ENCODE measurements at places on chromosomes 3 and 15.
A peak's percentile ranks its signal among the peaks of the same experiment; 100 is the strongest.

DNA sequence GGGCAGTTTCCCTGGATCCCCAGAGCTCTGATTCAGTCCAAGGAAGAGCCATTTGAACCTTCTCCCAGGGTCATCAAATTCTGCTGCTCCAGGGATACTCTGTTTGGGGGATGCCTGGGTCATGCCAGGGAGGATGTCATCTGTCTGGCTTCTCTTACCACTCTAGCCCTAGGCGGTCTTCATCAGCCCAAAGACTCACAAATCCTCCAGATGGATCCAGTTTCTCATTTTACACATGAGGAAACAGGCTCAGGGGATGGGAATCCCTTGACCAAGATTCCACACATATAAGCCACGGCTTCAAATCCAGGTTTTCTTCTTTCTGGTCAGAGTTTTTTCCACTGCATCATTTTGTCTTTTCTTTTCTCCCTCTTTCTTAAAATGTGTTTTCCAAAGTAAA lies 36.7 kb downstream of the SLC28A1 start:
- DNase-seq = no peak

DNA sequence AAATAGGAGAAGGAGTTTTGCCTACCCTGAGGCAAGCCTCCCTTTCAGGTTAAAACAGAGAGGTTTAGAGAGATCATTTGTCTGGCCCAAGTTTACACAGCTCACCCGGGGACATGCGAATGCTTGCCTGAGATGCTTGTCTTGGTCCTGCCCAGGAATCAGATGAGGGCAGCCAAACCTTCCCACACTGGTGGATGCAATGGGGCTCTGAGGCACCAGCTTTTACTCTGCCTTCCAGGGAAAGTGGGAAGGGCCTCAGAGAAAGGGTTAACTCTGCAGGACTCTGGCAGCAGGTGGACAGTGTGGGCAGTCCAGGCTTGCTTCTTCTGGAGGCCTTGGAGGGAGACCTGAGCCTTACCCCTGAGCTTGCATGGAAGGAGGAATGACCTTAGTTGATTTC lies 90.0 kb downstream of the LRRK1 start:
- DNase-seq = no peak

DNA sequence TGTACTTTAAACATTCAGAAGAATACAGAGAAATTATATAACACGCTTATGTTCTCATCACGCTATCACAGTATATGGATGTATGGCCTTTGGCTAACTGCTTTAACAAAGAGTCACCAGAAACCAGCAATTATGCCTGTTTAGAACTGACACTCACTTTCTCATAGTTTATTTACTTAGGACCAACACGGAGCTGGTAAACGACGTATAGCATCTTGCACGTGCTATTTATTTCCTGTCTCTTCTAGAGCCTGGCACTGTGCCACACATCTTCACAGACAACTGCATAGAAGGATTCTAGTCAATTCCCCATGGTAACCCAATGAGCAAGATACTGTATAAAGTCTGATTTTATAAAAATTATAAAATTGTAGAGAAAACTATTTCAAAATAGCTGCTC lies 43.6 kb downstream of the TBC1D2B start:
- no peak for DNase-seq

DNA sequence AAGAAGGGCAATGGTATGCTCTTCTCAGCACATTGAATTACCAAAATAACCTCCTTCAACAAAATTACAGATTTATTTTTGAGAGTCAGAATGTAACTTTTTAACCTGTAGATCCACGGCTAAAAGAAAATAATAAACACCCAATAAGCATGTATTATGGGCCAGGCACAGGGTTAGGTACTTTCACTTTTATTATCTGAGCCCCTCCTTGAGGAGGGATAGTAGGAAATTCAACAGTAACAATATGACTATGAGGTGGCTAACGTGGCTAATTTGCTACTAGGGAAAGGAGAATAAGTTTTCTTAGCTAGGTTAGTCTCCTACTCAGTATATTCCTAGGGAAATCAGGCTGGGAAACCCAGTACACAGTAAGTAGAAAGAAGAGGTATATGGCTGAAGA lies 306.9 kb downstream of the GAP43 start:
- no peak for DNase-seq

- DNase-seq = no peak
These were observed 142.8 kb downstream of the CHL1 start for GRCh38 chr3:339351-339750.

DNA sequence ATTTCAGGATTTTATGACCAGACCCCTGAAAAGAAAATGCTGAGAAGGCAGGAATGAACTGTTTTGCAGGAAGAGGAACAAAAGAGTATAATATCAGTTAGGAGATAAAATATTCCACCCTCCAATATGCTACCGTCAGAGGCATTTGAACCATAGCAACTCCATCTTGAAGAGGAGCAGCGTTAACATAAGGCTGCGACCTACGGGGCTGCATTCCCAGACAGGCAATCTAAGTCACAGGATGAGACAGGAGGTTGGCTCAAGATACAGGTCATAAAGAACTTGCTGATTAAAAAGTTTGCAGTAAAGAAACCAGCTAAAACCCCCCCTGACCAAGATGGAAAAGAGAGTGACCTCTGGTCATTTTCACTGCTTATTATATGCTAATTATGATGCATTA lies 22.9 kb downstream of the CCDC39 start:
- DNase-seq = no peak

GRCh38 chr15:47206358-47206978 lies 510.8 kb upstream of the SEMA6D start:
- DNase-seq = no peak

DNA sequence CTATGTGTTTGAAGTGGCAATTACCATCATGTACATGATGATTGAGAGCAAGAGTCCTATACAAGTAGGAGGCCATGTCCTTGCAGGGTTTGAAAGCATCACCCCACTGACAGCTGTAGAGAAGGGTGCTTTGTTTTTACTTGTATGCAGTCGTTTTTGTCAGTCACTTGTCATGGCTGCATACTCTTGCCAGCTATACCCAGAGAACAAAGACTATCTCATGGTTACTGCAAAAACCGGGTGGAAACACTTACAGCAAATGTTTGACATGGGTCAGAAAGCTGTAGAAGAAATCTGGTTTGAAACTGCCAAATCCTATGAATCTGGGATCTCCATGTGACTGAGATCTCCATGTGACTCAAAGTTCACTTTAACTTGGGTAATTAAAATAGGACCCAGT lies 6.9 kb upstream of the PSMA4 start:
- DNase-seq = no peak

- DNase-seq = no peak
These were observed 532.1 kb upstream of the SEMA6D start for GRCh38 chr15:47184908-47185801.

DNA sequence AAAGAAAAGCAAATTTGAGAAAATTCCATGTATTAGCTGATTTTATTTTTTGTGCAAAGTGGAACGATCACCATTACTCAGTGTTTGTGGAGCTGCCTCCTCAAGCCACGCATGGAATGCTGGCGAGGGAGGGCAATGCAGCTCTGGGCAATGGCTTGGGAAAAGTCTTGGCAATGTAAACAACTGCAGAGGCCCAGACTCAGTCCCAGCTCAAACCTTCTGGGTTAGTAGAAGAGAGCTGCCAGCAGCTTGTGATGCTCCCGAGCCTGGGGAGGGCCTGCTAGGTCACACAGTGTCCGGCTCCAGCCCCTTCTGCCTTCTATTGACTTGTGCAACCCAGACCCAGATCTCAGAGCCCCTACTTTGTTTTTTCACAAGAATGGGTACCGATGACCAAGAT lies 4.3 kb downstream of the EPHB1 start:
- DNase-seq = no peak

DNA sequence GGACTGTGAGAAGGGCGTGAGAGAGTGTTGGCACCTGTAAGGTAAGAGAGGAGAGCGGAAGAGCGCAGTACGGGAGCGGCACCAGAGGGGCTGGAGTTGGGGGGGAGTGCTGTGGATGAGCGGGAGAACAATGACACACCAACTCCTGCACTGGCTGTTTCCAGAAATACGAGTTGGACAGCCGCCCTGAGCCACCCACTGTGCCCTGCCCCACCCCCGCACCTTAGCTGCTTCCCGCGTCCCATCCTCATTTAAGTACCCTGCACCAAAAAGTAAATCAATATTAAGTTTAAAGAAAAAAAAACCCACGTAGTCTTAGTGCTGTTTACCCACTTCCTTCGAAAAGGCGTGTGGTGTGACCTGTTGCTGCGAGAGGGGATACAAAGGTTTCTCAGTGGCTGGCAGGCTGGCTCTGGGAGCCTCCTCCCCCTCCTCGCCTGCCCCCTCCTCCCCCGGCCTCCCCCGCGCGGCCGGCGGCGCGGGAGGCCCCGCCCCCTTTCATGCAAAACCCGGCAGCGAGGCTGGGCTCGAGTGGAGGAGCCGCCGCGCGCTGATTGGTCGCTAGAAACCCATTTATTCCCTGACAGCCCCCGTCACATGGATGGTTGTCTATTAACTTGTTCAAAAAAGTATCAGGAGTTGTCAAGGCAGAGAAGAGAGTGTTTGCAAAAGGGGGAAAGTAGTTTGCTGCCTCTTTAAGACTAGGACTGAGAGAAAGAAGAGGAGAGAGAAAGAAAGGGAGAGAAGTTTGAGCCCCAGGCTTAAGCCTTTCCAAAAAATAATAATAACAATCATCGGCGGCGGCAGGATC lies at the start of gene SOX2:
TSS of gene SOX2 (plus strand) at position 601 of the 811 bp plus-strand sequence. CDS start 436 bp downstream, outside the sequence.
- peak; percentile 93 for DNase-seq

- DNase-seq = peak; percentile 73
These were observed 20.1 kb upstream of the GOLGA6L2 start for GRCh38 chr15:23467110-23467600.

- no peak for DNase-seq
These were observed 135.7 kb downstream of the SLC9A9 start for GRCh38 chr3:143712522-143712921.

DNA sequence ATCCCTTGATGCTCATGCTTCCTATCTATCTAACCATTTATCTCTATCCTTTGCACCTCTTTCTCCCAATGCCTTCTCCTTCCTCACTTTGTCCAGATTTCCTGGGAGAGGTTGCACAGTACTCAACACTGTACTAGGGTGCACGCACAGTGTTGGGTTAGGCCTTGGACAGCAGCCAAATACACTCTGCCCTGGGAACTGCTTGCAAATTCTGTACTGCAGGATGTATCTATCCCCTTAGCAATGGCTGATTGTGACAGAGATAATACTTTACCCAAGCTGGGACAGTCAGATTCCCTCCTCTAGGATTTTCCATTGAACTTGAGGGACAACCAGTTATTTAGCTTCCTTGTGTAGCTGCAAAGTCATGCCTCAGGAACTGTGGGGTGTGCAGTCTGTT lies 113.3 kb downstream of the IL20RB start:
- DNase-seq = no peak

DNA sequence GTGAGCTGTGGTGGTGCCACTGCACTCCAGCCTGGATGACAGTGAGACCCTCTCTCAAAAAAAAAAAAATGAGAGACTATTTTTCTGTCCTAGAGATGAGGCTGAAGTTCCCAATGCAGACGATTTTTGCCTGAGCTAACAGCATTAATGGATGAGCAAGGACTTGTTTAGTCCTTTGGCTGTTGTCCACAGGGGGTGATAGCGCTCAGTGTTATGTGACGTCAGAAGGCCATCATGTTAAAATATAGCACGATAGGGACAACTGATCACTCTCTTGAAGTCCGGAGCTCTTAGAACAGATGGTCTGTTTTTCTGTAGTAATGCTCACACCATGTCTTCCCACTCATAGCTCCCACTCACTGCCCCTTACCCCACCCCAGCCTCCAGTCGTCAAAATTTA lies 6.8 kb downstream of the TRNT1 start:
- DNase-seq = no peak

DNA sequence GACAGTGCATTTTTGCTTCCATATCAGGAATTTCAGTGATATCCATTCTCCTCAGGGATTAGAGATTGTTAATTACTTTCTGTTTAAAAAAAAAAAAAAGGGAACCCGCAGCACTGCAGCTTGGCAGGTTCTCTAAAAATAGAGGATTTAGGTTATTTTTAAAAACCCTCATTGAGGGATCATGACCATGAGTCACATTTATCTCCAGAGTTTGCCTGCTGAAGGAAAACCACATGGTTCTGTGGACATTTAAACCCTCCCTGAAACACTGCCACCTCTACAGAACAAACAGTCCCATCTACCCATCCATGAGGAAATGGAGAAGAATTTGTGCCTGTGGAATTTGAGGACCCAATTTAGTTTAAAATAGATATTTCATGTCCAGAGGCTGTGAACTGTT lies 66.2 kb upstream of the UBE2E1 start:
- DNase-seq = peak; percentile 42

- DNase-seq = peak; percentile 6
These were observed 32.9 kb downstream of the SEMA6D start for GRCh38 chr15:47750030-47750739.

- no peak for DNase-seq
These were observed 771.1 kb downstream of the NR2F2 start for GRCh38 chr15:97101572-97101971.

GRCh38 chr3:120263792-120264191 lies 21.2 kb downstream of the GPR156 start:
- no peak for DNase-seq

DNA sequence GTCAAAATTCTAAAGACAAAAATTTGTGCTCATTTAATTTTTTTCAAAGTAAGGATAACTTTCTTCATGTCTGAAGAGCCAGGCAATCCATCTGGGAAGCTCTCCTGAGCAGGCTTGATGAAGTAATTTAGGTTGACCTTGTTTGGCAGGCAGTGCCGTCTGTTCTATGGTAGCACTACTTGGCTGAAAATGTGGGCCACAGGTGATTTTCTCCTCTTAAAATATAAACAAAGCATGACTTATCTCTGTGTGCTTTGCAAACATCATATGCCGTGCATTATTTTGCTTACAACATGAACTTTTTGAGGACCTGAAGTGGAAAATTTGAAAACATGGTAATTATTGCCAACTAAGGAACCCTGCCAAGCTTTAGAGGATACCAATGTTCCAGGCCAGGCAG lies 143.2 kb downstream of the RAP2B start:
- no peak for DNase-seq

- DNase-seq = no peak
These were observed 16.3 kb upstream of the NEK10 start for GRCh38 chr3:27385504-27385903.

DNA sequence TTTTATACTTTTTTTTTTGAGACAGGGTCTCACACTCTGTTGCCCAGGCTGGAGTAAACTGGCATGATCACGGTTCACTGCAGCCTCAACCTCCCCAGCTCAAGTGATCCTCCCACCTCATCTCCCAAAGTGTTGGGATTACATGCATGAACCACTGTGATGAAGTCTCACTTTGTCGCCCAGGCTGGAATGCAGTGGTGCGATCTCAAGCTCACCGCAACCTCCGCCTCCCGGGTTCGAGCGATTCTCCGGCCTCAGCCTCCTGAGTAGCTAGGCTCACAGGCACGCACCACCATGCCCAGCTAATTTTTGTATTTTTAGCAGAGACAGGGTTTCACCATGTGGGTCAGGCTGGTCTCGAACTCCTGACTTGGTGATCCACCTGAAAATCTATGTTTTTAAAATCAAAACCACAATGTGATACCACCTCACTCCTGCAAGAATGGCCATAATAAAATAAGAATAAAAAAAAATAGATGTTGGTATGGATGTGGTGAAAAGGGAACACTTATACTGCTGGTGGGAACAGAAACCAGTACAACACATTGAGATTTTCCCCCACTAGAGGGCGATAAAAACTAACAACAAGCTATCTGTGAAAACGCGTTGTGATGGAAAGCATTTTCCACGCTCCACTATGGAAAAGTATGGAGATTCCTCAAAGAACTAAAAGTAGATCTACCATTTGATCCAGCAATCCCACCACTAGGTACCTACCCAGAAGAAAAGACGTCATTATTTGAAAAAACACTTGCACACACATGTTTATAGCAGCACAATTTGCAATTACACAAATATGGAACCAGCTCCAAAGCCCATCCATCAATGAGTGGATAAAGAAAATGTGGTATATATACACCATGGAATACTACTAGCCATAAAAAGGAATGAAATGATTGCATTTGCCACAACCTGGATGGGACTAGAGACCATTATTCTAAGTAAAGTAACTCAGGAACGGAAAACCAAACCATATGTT lies 26.8 kb upstream of the OCA2 start:
- peak; percentile 25 for DNase-seq

Data from COLO829 (cell line).